ENCODE measurements at places on chromosomes 11 and 22. TPM values are rescaled to one million over a fixed set of nuclear protein-coding genes. Genes with fewer than 3 reads are reported as not detected.

The SCN4B gene
- total RNA-seq = not detected

The UBQLNL gene
- not detected for total RNA-seq

The ANO1 gene
- total RNA-seq = 2.7 TPM

The OR8D4 gene
- not detected for total RNA-seq

The SERHL2 gene
- 0.24 TPM for total RNA-seq

The PLEKHA7 gene
- total RNA-seq = 46.9 TPM

The TUB gene
- total RNA-seq = 6.5 TPM

The RTN4R gene
- total RNA-seq = 12.4 TPM

The AGBL2 gene
- 0.86 TPM for total RNA-seq

The PITPNM1 gene
- total RNA-seq = 45.7 TPM
